Brain pericyte (primary cell): ENCODE measurements at places on chromosomes 7 and 10.

DNA sequence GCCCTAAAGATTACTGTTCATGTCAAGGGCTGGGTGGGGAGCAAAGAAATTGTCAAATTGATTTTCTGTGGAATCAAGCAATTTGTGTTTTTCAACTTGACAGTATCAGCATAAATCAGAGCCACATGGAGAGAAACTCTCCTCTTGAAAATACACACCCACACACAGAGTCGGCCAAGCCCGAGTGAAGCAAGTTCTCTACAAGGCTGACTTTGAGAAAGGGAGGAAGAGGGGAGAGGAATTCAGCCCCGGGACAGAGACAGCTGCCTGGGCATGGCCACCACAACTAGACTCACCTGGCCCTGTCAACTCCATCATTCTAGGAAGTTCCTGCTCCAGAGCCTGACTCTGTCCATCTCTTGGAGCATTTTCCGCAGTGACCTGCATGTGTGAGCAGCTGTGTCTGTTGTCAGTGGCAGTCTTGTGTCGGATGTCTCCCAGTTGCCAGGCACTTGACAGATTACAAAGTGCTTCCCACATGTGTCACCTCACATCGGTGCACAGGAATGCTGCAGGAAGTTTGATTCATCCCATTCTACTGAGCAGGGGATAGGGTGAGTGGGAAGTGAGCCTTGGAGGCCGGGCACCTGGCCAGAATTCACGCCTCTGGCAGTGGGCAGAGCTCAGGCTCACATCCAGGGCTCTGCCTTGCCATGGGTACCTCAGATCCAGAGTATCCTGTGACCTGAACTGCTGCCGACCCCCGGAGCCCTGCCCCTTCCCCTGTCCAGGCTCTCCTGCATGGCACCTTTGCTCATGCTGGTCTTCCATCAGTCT, 37.9 kb downstream of the ADAM12 start:
- DNase-seq, result no peak

GRCh38 chr10:76236356-76236755, 804.9 kb downstream of the LRMDA start:
- DNase-seq, result no peak

GRCh38 chr7:42263971-42264370, 27.0 kb upstream of the GLI3 start:
- DNase-seq, result no peak

- no peak for DNase-seq
These were observed 149.8 kb upstream of the PCBD1 start for GRCh38 chr10:71038091-71038633.

GRCh38 chr10:24449321-24449740, 240.4 kb downstream of the KIAA1217 start:
- no peak for DNase-seq

GRCh38 chr7:139730746-139731612, 46.8 kb downstream of the HIPK2 start:
- DNase-seq, result peak; percentile 25

- no peak for DNase-seq
These were observed 285.1 kb downstream of the ZEB1 start for GRCh38 chr10:31604096-31604495.

DNA sequence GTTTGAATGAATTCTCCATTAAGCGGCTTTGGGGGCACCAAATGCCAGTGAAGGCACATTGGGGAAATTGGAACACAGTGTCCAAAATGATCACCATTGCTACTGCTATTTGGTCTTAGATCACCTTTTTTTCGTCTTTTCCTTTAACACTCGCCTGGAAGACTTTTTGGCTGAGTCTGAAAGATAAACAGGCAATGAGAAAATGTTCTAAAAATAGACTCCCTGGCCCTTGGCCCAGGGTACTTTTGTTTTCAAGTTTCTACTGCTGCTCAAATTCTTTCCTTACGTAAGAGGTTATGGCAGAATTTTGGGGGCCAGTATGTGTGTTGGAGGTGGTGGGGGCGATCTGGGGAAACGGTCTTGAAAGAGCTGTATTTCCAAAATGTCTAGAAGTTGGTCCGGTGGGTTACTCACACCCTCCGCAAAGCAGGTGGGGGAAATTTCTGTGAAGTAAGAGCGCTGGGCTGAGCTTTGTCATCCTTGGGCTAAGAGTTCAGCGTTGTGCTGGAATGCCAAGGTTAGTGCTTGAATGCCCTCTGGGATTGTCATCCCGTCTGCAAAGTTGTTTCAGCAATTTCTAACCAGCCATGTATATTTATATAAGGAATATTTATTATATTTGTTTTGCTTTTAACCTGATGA, 1.3 kb upstream of the ITPRIP start:
- no peak for DNase-seq

DNA sequence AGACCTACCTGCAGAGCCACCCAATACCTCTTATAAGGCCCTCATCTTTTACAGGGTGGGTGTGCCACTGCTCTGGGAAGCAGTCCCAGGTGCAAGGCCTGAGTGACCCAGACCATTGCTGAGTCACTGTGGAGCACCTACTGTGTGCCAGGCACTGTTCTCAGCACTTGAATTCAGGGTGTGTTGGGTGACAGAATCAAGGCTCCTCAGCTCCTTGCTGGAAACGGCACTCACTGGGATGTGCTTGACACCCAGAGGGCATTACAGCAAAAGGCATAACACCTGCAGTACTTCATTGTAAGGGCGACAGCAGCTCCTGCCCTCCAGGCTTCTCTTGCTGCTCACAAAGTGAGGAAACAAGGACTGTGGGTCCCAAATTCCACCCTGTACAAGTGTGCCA, 7.1 kb downstream of the CAMK2B start:
- no peak for DNase-seq

GRCh38 chr10:49187950-49188761, at the start of gene TMEM273:
TSS of gene TMEM273 (minus strand) at chr10:49188391. CDS start at chr10:49188336, 55 bp downstream.
- DNase-seq, result no peak

- no peak for DNase-seq
These were observed 8.8 kb downstream of the CCSER2 start for GRCh38 chr10:84337199-84337598.

DNA sequence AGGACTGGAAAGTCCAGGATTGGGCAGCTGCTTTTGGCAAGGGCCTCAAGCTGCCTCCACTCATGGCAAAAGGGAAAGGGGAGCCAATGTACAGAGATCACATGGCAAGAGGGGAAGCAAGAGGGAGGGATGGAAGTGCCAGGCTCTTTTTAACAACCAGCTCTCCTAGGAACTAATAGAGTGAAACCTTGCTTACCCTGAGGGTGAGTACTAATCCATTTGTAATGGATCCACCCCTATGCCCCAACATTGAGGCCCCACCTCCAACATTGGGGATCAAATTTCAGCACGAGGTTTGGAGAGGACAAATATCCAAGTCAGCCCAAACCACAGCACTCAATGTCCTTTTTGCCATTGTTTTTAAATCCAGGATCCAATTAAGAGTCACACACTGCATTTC, 12.5 kb downstream of the HABP2 start:
- no peak for DNase-seq

GRCh38 chr7:71131256-71132126, 453 bp upstream of the GALNT17 start:
- DNase-seq, result no peak
